ENCODE measurements at places on chromosomes 5 and 9.

DNA sequence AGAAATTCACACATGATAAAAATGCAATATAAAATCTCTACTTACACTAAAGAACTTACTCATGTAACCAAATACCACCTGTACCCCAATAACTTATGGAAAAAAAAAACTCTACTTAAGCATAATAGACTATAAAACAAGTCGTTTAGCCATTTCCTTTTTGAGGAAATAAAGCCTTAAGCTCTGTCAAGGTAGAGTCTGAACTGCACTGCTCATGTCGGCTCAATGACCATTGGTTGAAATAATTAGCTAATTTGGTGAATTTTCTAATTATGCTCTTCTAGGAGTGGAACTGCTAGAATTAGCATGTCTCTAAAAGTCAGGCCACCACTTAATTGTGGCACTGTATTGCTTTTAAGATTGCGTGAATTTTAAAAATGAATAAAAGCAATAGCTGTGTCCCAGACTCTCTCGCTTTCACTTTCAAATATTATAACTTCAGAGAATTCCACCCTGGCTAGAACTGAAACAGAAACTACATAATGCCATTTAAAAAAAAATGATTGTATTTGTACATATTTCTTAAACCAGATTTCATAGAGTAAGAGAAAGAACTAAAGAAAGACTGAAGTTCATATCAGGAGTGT, 113.0 kb upstream of the PCA3 start:
- DNase-seq, result no peak

- no peak for DNase-seq
Observed at GRCh38 chr9:124392871-124393460, 22.3 kb downstream of the PSMB7 start.

DNA sequence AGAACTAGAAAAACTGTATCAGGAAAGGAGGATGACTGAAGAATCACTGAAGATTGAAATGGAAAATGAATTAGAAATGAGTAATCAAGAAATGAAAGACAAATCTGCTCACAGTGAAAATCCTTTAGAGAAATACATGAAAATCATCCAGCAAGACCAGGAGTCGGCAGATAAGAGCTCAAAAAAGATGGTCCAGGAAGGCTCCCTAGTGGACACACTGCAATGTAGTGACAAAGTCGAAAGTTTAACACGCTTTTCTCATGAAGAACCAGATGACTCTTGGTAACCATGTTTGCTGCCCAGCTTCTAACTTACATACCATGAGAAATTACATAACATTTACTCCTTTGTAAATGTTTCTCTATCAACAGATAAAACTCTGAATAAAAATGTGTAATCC, 37.1 kb downstream of the CPLANE1 start:
- DNase-seq, result no peak

- no peak for DNase-seq
Observed at GRCh38 chr9:110320651-110321445, 16.8 kb downstream of the TXNDC8 start.

DNA sequence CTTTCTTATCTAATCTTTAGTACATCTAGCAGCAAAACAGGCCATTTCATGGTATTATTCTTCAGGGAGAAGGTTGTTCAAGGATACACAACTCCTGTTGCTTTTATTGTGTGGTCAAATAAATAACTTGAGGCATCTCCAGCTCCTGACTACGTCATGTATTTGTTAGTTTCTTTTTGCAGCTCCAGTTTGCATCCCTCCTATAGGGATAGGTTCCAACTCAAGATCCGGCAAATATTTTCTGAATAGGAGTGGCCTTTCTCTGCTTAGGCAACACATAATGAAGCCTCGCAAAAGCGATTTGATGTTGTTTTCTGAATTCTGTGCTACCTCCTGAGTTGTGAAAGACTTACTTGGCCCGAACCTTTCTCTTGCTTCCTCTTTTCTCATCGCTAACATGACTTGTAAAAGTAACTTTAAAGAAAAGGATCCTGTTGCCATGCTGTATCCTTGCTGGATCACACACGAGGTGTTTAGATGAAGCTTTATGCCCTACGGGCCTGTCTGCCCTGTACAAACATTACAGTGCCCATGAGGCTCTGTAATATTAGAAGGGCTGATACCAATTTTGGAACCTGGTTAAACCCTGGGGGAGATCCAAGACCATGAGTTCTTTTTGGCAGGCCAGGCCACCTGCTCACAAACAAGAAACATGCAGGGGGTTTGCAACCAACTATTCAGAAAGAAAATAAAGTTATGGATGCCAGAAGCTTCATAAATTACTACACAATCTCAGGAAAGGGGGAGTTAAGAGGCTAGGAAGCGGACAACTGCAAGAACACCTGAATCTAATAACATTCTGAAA, 149.8 kb upstream of the FGF10 start:
- DNase-seq, result no peak

DNA sequence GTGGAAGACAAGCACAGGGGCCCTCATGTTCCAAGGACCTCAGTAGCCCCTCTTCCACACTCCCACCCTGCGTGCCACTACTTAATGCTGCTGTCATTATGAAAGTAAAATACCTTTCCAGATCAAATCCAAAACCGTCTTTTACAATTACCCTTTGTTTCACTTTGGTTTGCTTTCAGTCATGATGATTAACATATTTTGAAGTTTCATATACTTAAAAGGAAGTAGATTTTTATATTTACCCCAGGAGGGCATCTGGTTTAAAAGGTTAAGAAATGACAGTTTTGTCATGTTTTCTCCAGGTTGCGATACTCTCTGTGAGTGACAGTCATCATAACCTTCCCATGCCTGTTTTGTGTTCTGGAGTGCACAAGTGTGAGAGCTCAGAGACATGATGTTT, 13.5 kb upstream of the MAP1B start:
- no peak for DNase-seq

GRCh38 chr9:85536076-85536475, 205.7 kb downstream of the AGTPBP1 start:
- no peak for DNase-seq

- no peak for DNase-seq
Observed at GRCh38 chr5:147400126-147400809, 109.6 kb downstream of the DPYSL3 start.

DNA sequence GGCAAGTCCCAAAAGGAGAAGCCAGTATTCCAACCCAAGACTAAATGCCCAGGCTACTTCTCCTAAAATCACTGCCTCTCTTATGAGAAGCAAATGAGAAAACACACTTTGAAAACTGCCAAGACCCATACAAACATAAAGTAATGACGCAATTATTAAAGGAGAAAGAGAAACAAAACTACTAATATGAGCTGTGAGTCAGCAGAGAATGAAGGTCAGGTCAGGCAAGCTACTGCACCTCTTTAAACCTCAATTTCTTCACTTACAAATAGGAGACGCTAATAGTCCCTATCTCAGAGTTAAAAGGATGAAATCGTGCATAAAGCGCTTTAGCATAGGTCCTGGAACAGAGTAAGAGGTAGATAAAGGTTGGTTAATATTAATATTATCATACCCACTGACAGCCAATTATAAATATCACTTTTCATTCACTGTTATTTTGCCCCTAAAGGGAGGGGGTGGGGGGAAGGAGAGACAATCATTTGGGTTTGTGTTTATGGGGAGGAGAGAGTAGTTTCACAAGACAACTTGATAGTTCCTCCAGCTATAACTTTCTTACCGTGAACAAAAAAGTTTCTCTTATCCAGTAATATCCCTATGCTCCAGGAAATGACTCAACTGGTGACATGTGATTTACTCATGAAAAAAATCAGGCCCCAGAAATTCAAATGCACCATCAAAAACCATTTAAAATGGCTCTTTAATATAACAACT, 3.6 kb downstream of the PSMB7 start:
- DNase-seq, result no peak

- no peak for DNase-seq
Observed at GRCh38 chr5:59134471-59135163, 551.7 kb downstream of the RAB3C start.

DNA sequence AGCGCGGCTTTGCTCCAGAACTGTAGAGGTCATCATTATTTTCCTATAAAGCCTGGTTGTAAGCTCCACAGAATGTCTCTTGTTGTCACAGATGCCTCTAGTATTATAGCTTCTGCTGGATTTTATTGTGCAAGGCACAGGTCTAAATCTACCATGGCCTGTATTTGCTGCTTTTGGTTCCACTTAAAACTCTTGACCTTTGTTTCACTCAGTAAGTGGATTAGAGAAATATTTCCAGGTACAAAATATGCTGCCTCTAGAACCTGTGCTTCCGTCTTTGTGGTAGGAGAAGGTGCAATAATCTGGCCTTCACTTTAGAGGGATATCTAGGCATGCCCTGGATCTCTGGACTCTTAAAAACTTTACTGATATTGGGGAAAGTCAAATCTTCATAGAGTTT, 476.6 kb upstream of the CD180 start:
- no peak for DNase-seq

- no peak for DNase-seq
Observed at GRCh38 chr9:126695186-126695585, 81.5 kb downstream of the LMX1B start.

DNA sequence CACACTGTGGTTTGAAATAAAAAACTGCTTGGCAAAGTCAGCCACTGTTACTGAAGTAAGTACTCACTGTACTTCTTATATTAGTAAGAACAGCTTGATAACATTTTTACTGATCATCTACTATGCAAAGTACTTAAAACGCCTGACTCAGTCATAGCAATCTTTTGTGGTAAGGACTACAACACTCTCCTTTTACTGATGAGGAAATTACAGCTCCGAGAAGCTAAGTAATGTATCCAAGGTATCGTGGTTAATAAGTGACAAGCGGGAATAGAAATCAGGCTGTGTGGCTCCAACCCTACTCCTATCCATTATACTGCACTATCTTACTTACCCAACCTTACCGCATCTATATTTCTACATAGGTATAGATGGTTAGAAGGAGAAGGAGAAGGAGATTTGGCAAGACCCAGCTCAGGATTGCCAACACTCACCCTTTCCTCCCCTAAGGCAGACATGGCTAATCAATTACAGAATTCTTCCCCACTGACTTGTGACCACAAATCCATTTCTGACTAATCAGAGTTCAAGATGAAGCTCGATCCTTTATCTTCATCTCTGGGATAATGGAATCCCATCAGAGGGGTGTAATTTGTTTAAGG, 281.4 kb downstream of the SPOCK1 start:
- DNase-seq, result no peak

GRCh38 chr5:19042106-19042505, 945.9 kb downstream of the CDH18 start:
- DNase-seq, result no peak

GRCh38 chr9:83422527-83422926, 115.7 kb downstream of the FRMD3 start:
- DNase-seq, result no peak

DNA sequence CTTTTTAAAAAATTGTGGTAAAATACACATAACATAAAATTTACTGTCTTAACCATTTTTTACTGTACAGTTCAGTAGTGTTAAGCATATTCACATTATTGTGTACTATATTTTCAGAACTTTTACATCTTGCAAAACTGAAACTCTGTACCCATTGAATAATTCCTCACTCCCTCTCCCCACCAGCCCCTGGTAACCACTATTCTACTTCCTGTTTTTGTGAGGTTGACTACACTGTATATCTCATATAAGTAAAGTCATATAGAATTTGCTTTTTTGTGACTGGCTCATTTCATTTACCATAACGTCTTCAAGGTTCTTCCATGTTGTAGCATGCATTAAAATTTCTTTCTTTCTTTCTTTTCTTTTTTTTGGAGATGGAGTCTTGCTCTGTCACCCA, 87.0 kb downstream of the LNPEP start:
- DNase-seq, result no peak

GRCh38 chr5:168620807-168621206, 41.6 kb upstream of the PANK3 start:
- DNase-seq, result no peak

GRCh38 chr5:109922381-109922995, 232.8 kb downstream of the MAN2A1 start:
- no peak for DNase-seq

DNA sequence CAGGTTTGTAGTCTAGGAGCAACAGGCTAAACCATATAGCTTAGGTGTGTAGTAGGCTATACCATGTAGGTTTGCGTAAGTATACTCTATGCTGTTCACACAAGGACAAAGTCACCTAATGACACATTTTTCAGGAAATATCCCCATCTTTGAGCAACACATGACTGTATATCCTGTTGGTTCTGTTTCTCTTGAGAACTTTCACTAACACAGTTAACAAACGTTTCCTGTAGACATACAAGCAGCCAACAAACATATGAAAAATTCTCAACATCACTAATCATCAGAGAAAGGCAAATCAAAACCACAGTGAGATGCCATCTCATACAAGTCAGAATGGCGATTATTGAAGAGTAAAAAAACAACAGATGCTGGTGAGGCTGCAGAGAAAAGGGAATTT, 68.2 kb downstream of the NR2F1-AS1 start:
- DNase-seq, result no peak

DNA sequence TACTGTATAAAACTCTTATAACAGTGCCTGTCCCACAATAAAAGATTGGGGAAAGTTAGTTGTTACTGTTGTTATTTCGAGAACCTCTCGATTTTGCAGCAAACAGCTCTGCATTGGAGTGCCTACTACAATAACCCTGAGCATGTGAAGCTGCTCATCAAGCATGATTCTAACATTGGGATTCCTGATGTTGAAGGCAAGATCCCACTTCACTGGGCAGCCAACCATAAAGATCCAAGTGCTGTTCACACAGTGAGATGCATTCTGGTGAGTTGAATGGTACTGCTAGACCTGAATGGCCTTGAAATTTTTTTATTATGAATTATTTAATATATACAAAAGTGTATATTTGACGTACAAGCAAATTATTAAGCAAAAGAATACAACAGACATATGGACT, 123.2 kb downstream of the TEX10 start:
- no peak for DNase-seq

GRCh38 chr5:60334281-60334713, 365.7 kb downstream of the DEPDC1B start:
- DNase-seq, result no peak

DNA sequence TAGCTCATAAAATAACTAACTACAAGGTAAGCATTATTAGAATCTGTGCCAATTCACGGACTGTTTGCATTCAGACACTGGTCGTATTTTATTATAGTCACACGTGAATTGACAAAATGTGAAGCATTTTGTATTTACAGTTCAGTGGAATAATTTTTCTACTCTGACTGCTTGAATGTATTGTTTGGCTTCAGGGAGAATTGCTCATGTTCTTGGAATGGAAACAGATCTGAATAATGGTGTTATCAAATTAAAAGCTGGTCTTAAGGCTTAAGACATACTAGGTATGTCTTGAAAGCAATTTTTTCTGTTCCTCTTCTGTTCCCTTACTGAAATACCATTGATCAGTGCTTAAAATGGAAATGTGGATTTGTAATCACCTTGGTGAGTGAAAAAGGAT, 543.7 kb upstream of the TLE4 start:
- no peak for DNase-seq

DNA sequence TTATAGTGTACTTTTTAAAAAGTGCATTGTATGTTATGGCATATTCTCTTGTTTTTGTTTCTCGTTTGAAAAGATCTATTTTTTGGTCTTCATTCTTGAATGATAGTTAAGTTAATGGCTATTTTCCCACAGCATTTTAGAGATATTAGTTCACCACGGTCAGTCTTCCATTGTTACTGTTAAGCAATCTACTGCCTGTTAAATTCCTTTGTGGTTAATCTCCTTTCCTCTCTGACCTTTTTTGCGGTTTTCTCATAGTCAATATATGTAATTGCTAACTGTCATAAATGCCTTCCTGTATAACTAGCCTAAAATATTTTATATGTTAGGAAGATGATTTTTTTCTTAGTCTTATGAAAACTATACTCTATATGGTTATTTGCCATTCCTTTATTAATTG, 250.8 kb upstream of the FBXL7 start:
- DNase-seq, result no peak

Measured in activated CD4-positive, alpha-beta T cell treated with anti-CD3 and anti-CD28 coated beads, Interleukin-2, amount 50 U/mL, for 4 hours (primary cell).